T-helper 17 cell (primary cell): ENCODE measurements at places on chromosomes 12 and 14. TPM values are rescaled to one million over a fixed set of nuclear protein-coding genes. Genes with fewer than 3 reads are reported as not detected.

The NANOG gene
- total RNA-seq, result not detected

GRCh38 chr12:3078086-3078820 lies 1.1 kb downstream of the TSPAN9 start:
- no peak for DNase-seq

The ESRRB gene
- 0.40 TPM for total RNA-seq

- DNase-seq, result no peak
These were observed 140.1 kb upstream of the PARP11 start for GRCh38 chr12:4012977-4013968.

GRCh38 chr14:65179918-65180724 lies 77.8 kb upstream of the MAX start:
- DNase-seq, result no peak

The CRACR2A gene
- total RNA-seq, result 52.8 TPM

GRCh38 chr12:54998958-54999510 lies 14.5 kb upstream of the TESPA1 start:
- no peak for DNase-seq

DNA sequence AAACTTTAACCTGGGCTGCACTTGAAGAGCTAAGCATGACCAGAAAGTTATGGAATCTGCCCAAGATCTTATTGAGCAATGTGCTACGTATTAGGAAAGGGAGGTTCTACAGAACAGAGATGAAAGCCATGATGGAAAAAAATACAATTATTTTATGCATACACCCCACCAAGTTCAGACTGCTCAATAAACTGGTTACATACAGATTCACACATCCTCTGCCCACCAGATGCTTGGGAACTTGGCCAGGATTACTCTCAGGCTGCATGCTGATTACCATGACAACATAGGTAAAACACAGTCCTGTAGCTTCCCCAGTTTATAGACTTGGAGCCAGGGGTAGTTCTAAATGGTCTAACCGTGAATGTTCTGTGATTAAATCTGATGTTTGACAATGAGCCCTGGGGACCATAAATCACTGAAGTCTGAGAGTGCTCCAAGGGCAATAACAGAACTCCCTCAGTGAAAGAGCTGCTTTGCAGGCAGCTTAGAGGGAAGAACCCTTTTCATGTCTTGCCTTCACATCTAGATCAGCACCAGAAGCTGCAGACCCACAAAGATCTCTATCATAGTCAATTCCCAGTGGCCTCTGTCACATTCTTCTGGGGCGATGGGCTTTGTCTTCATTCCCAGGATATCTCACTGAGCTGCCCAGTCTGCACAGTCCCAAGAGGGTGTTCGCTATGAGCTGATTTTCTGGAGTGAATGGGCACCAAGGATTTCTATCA lies 232.2 kb downstream of the EMP1 start:
- DNase-seq, result no peak

GRCh38 chr14:52283099-52283498 lies 15.6 kb downstream of the PTGDR start:
- DNase-seq, result no peak

DNA sequence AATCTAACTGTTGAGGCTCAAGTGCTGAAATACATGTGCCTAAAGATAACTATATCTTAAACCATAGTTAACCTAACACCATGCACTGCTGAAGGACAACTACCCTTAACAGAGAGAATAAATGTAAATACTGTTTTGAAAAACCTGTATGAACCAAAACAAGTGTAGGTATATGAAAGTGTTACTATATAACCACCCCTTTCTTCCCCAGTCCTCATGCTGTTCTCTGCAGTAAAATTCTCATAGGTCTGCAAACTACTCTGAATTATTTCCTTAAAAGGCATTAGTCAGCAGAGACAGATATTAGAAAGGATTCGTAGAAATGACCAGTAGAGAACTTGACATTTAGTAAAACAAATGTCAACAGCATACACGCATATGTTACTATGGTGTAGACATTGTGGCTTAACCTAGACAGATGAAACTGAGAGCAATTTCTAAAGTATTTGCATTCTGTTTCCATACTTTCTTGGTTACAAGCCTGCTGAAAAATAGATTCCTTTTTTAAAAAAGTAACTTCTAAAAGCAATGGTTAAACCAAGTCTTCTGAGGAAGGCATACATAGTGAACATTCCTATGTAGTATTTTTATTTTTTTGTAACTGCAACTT lies 13.9 kb downstream of the CSRP2 start:
- no peak for DNase-seq

The TESPA1 gene
- total RNA-seq, result 121 TPM

DNA sequence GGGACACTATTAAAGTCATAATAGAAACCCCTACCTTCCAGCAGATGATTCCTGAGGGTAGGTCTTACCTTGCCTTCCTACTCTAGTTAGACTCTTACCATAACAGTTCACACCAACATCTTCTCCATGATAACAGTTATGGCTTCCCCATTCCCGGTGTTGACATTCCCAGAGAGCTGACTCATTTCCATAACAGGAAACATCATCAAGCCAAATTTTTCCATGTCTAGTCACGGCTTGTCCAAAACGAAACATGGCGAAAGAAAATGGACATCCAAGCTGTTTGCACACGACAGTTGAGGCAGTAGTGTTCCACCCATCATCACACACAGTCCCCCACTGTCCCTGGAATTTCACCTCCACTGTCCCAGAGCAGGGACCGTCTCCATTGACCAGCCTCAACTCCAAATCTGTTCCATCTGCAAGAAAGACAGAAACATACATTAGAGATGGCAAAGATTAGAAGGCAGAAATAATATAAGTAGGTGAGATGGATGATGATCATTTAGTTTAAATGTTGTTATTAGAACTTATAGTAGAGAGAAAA lies 10.6 kb downstream of the CD163L1 start:
- no peak for DNase-seq

DNA sequence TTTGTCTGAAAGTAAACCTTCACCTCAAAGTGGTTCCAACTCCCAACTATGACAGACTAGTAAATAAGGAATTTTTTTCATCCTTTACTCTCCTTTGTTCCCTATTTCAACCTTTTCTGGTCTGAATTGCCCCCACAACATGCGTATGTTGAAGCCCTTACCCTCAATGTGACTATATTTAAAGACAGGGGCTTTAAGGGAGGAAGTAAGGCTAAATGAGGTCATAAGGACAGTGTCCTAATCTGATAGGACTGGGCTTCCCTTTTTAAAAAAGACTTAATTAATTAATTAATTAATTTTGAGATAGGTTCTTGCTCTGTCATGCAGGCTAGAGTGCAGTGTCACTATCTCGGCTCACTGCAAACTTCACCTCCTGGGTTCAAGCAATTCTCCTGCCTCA lies 86.3 kb downstream of the VCPKMT start:
- no peak for DNase-seq

DNA sequence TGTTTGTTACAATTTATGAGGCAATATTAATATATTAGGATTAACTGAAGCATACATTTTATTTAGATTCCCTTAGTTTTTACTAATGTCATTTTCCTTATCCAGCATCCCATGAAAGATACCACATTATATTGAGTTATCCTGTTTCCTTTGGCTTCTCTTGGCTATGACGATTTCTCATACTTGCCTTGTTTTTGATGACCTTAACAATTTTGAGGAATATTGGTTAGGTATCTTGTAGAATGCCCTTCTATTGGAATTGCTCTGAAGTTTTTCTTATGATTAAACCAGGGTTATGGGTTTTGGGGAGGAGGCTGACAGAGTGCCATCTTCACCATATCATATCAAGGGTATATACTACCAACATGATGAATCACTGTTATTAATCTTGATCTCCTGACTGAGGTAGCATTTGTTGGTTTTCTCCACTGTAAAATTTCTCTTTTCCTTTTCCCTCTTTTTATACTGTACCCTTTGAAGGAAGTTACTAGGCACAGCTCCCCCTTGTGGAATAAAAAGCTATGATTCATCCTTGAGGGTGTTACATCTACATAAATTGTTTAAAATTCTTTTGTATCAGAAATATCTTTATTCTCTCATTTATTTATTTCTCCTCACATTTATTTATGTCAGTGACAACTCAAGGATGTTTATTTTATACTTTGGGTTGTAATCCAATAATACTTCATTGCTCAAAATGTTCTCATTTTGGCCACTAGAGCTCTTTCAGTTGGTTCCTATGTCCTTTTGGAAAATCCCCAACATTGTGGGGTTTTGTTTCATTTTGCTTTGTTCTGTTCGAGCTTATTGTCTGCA lies 239.0 kb downstream of the SLC16A7 start:
- DNase-seq, result no peak

DNA sequence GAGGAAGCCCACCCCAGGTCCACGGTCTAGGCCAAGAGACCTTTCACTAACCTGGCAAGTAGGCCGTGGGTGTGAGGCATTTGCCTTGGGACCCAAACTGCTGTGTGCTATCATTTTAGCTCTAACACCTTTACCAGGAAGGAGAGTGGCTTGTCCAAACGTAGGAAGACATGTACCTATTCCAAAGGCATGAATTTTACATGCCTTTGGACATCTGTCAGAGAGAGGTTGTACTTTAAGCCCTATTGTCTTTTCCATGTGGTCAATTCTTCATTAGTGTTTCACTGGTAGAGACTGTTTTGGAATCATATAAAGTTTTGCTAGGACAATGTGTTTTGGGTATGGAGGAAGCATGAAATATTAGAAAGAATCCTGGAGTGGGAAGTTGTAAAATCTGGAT lies 148.8 kb downstream of the SLC41A2 start:
- DNase-seq, result no peak

The TMEM132C gene
- total RNA-seq, result not detected

- no peak for DNase-seq
These were observed 246.5 kb downstream of the EMP1 start for GRCh38 chr12:13443028-13443427.

DNA sequence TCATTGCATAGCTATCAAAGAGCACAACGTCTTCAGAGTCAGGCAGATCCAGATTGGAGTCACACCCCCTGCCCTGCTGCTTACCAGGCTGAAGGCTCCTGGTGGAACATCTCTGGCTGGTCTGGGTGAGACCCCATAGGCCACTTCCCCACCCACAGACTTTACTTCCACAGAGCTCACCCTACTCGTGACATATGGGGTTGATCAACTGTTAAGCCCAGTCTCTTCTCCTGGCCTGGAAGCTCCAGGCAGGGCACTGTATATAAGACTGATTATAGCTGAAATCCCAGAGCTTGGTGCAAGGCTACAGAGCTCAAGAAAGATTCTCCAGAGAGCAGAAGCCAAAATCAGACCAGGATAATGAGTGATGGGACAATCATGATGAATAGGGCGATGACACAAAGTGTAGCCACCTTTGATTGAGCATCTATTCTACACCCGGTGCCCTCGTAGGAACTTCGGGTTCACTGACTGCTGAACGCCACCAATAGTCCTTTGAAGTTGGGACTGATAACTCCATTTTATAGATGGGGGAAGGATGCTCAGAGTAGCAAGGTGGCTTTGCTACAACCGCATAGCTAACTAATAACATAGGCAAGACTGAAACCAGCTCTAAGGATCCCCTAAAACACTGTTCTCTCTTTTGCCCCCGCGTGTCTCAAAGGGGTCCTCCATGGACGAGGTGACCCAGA lies 287.8 kb downstream of the BCL11B start:
- DNase-seq, result no peak

The CPM gene
- total RNA-seq, result 1.9 TPM

DNA sequence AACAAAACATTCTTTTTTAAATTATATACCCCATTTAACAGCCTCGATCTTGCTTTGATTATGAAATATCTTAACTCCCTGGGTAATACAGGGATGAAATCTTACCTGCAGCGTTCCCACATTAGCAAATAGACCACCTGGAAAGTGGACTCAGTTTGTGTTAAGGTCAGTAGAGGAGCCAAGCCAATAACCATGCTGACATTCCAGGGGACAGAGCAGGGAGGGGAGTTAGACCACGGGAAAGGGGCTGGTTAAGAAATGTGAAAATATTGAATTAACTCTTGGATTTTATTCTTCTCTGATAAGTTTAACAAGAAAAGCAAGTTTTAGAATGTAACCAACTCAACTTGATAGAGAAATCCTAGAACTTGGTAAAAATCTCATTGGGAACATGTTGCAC lies 144.9 kb upstream of the CLEC14A start:
- no peak for DNase-seq

DNA sequence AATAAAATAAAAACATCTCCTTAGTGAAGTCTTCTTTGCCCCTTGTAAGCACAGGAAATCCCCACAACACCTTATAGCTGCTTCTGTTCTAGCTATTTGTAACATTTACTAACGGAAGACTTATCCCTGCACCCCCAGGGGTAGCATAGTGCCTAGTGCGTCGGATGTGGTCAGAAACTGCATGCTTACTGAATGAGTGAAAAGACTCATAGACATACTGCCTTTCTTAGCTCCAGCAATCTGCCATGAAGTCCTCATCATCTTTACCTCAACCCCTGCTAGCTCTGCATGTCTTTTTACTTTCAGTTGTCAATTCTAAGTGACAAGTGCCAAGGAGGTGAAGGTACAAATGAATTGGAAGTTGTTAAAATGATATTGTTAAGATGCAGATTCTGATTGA lies 12.9 kb downstream of the RIOX1 start:
- DNase-seq, result no peak

GRCh38 chr12:75825686-75826085 lies 205.9 kb downstream of the PHLDA1 start:
- no peak for DNase-seq

GRCh38 chr14:74394549-74394948 lies 31.5 kb downstream of the SYNDIG1L start:
- no peak for DNase-seq

GRCh38 chr14:30214461-30215090 lies 286.9 kb upstream of the PRKD1 start:
- no peak for DNase-seq

GRCh38 chr12:96195845-96196451 lies 1.8 kb downstream of the ELK3 start:
- DNase-seq, result no peak

The GPRC5A gene
- 0.26 TPM for total RNA-seq

GRCh38 chr12:124517260-124518050 lies 50.0 kb downstream of the NCOR2 start:
- no peak for DNase-seq

- DNase-seq, result no peak
These were observed 82.2 kb downstream of the LGMN start for GRCh38 chr14:92666251-92666650.

The AQP2 gene
- total RNA-seq, result not detected

The PTPRB gene
- total RNA-seq, result not detected

GRCh38 chr14:60235440-60235839 lies 13.6 kb upstream of the PPM1A start:
- DNase-seq, result no peak

The HDAC7 gene
- 151 TPM for total RNA-seq
